Fibroblast of villous mesenchyme (primary cell): ENCODE measurements at places on chromosomes 12 and 14. TPM values are rescaled to one million over a fixed set of nuclear protein-coding genes. Genes with fewer than 3 reads are reported as not detected.

The C12orf50 gene
- total RNA-seq = under 0.01 TPM in 1 of 2 replicates, not detected in the other

The CD163 gene
- not detected in 2 replicates for total RNA-seq

The TMEM229B gene
- 0.43 and 0.64 TPM in 2 replicates for total RNA-seq

The STAC3 gene
- total RNA-seq = 0.32 and 1.3 TPM in 2 replicates

The CACNA2D4 gene
- total RNA-seq = 0.97 and 1.7 TPM in 2 replicates

The ADGRD1 gene
- under 0.01 TPM in 2 replicates for total RNA-seq

The CYP27B1 gene
- 0.97 and 3.0 TPM in 2 replicates for total RNA-seq

The KLRC2 gene
- not detected in 2 replicates for total RNA-seq

The EXOC3L4 gene
- under 0.01 TPM in 1 of 2 replicates, not detected in the other for total RNA-seq

The OR4E1 gene
- total RNA-seq = not detected in 2 replicates

The SAMD15 gene
- total RNA-seq = 1.3 and 1.6 TPM in 2 replicates

The ABCD2 gene
- under 0.01 and 0.32 TPM in 2 replicates for total RNA-seq

The SYNE3 gene
- 6.5 and 10.0 TPM in 2 replicates for total RNA-seq

The SLC10A1 gene
- not detected in 2 replicates for total RNA-seq

The REC8 gene
- 4.2 and 4.7 TPM in 2 replicates for total RNA-seq
